ENCODE measurements at places on chromosomes 2 and 18.

DNA sequence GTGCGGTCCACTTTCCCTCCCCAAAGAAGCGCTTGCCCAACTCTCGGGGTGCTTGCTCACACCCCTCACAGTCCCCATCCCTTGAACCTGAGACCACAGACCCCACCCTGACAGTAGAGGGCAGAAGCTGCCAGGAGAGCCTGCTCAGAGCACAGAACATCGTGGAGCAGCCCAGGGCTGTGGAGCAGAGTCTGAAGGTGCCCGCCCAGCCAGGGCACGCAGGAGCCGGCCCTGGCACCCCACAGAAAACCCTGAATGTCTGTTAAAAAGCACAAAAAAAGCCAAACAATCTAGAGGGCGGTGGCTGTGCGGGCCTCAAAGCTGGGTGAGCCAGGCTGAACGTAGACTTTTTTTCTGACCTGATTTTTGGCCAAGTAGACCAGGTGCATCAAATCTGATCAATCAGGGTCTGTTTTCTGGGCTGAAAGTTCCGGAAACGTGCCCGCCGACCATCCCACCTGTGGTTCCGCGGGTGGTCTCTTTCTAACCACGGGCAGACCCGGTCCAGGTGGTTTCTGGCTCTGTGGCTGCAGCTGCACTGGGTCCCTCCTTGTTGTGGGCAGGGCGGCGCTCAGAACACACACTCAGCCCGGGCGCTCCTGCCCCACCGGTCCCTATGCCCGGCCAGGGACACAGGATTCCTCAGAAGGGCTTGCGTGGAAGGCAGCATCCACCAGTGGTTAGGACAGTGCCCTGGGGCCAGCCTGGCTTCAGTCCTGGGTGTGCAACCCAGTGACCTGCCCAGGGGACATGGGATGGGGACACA is 66.3 kb downstream of the SLC66A2 start:
- DNase-seq, result no peak

- no peak for DNase-seq
Observed at GRCh38 chr18:52054324-52054723, 285.7 kb upstream of the DCC start.

DNA sequence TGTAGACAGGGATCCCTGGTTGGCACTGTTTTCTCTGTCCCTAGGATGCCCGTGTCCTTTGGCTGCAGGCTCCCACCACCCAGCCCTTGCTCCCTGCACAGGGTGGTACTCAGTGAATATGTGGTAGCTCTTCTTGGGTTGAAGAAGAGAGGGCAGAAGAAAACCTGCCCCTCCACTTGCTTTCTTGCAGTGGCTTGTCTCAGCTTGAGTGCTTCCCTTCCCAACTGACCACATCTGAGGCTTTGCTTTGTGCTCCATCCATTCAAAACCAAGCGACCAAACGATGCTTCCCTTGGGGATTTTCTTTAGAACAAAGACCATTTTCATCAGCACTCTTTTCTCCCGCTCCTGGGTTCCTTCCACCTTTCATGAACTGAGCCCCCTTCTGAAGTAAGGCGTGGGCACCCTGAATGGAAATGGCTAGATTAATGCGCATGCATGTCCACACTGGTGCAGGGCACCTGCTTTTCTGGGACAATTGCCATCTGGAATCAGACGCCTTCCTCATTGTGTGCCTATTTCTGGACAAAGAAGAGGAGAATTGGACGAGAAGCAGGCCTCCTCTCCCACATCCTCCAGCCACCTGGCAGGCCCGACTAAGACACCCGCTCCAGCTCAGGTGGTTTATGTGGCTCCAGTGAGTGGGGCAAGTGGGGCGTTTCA is 59.1 kb downstream of the ARL4C start:
- no peak for DNase-seq

GRCh38 chr2:10497797-10498251 is 49.7 kb upstream of the ODC1 start:
- no peak for DNase-seq

- DNase-seq, result peak; percentile 48
Observed at GRCh38 chr2:241844066-241844728, 14.5 kb downstream of the PDCD1 start.

All from activated naive CD4-positive, alpha-beta T cell (primary cell).